ENCODE measurements at places on chromosomes 16 and 17. TPM values are rescaled to one million over a fixed set of nuclear protein-coding genes. Genes with fewer than 3 reads are reported as not detected.

The RNF167 gene
- 37.6 TPM for total RNA-seq

The FBXO39 gene
- not detected for total RNA-seq

The PDE6G gene
- total RNA-seq = not detected

The ADCY7 gene
- 4.9 TPM for total RNA-seq

The RUNDC3A gene
- 2.6 TPM for total RNA-seq

The SYCE1L gene
- total RNA-seq = not detected

DNA sequence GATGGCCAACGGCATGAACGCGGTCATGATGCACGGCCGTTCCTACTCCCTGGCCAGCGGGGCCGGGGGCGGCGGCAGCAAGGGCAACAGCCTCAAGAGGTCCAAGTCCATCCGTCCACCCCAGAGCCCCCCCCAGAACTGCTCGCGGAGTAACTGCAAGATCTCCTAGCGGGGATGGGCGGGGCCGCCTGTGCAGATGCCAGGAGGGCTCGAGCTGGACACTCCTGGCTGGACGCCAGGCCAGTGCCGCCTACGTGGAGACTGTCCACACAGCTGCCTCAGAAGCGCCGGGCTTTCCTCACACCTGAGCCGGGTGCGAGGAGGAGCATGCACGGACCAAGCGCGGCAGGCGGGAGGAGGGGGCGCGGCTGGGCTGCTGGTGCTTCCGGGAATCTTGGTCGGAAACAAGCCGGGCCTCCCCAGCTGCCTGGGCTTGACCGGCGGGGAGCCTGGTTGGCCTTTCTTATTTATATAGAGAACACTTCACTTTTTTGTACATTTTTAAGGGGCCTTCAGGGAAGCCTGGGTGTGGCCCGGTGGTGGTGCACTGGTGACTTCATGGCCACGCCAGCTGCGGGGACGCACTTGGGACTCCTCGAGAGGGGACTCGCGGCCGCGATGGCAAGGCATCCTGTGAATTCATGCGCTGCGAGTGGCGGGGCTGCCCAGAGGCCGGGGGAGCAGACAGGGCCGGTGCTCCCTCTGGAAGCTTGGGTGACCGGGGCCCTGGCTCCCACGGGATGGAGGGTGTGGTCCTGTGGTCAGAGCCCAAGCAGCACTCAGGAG, 3.1 kb upstream of the WFIKKN1 start:
- peaks cover 7% of the 10 kb centered on the region for H3K36me3 ChIP-seq
- no peak overlapping the region for H3K4me3 ChIP-seq
- H3K27ac ChIP-seq = no peak overlapping the region
- peaks cover 14% of the 10 kb centered on the region for H3K4me1 ChIP-seq

DNA sequence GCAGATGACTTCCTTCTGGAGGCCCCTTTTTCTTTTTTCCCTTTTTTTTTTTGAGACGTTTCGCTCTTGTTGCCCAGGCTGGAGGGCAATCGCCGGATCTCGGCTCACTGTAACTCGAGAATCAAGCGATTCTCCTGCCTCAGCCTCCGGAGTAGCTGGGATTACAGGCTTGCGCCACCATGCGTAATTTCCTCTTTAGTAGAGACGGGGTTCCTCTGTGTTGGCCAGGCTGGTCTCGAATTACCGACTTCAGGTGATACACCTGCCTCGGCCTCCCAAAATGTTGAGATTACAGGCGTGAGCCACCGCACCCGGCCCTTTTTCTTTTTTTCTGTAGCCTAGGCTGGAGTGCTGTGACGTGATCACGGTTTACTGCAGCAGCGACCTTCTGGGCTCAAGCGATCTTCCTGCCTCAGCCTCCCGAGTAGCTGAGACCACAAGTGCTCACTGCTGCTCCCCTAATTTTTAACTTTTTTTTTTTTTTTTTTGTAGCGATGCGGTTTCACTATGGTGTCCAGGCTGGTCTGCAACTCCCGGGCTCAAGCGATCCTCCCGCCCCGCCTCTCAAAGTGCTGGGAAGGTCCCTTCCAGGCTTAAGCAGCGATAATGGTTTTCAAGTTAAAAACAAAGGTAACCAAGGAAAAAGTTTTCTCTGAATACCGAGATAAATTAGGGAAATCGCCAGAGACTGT, 956 bp upstream of the IST1 start:
- DNase-seq = peak; percentile 42
- no peaks in the 10 kb centered on the region for H3K36me3 ChIP-seq
- H3K27me3 ChIP-seq = no peaks in the 10 kb centered on the region
- peaks cover 37% of the 10 kb centered on the region for H3K4me1 ChIP-seq

DNA sequence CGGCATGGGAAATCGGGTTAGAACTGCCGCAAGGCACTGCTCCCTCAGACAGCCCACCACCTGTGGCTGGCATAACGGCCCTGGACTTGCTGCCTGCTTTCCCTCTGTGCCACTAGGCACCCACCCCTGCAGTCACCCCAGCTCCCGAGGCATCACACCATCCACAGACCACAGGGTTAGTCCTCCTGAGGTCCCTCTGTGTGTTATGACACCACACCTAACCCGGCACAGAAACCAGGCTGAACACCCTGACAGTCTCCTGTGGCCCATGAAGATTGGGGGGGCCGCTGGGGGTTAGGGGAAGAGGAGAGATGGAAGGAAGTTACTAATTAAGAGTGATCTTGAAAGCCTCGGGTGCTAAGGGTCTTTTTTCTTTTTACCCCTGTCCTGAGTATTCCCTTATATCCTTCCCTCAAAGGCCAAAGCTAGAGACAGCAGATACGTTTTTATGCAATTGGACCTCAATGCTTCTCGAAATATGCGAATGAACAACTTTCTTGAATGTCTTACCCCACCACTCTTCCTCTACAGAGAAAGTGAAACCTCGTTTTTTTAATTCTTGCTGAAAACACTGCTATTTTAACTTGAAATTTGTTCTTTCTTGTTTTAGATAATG, 7.0 kb downstream of the CYTH1 start:
- H3K4me1 ChIP-seq = peaks cover 8% of the 10 kb centered on the region
- H3K27ac ChIP-seq = no peak overlapping the region
- no peaks in the 10 kb centered on the region for H3K27me3 ChIP-seq
- no peaks in the 10 kb centered on the region for H3K36me3 ChIP-seq
- H3K4me3 ChIP-seq = no peak overlapping the region

DNA sequence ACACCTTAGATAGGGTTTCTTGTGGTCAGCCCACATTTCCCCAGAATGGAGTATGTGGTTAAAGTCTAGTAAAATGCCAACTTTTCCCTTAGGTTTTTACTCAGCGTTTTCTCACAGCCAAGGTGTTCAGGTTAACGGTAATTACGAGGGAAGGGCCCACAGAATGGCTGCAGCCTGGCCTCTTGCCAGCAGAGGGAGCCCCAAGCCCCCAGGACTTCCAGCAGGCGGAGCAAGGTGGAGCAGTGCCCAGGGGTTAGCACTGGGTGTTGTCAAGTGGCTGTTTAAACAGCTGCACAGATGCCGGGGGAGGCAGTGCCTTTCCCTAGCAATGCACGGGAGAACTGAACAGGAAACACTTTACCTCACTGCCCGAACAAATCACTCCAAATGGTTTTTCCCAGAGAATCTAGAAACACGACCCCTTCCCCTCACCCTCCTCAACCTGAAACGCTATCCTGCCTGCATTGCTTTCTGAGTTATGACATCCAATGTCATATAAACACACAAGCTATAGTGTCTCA, 6.6 kb downstream of the PHB1 start:
- H3K36me3 ChIP-seq = no peaks in the 10 kb centered on the region
- peak; percentile 92 for DNase-seq
- peaks cover 12% of the 10 kb centered on the region for H3K4me1 ChIP-seq

GRCh38 chr17:65324611-65325342, 187.6 kb downstream of the RGS9 start:
- no peak overlapping the region for H3K4me3 ChIP-seq
- no peaks in the 10 kb centered on the region for H3K4me1 ChIP-seq
- DNase-seq = peak; percentile 18
- H3K27ac ChIP-seq = no peak overlapping the region
- H3K36me3 ChIP-seq = no peaks in the 10 kb centered on the region
- H3K27me3 ChIP-seq = no peaks in the 10 kb centered on the region

- no peak for DNase-seq
- H3K27ac ChIP-seq = peak overlapping the region; percentile 95
- H3K36me3 ChIP-seq = no peaks in the 10 kb centered on the region
- H3K27me3 ChIP-seq = no peaks in the 10 kb centered on the region
These were observed 858 bp upstream of the TELO2 start for GRCh38 chr16:1492082-1492922.

- no peaks in the 10 kb centered on the region for H3K27me3 ChIP-seq
- no peak for DNase-seq
- H3K27ac ChIP-seq = no peak overlapping the region
These were observed 440.6 kb upstream of the DYNLRB2 start for GRCh38 chr16:80100186-80100585.

DNA sequence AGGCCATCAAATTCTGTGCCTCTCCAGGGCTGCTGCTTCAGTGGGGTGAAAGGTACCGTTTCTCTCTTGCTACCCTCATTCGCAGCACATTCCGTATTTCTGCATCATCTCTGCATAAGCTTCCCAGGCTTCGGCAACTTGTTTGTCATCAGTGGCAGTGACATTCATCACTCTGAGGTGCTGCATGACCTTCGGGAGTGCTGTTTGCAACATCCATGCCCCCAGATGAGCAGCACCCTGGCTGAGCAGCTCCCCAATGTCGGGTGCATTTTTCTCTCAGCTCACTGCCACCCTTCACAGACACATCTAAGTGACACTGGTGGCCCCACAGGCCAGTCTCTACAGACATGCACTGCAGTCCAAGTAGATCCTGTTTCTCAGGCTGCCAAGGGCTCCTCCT, 3.8 kb downstream of the CREBBP start:
- peaks cover 76% of the 10 kb centered on the region for H3K4me1 ChIP-seq
- no peak overlapping the region for H3K4me3 ChIP-seq
- H3K27me3 ChIP-seq = no peaks in the 10 kb centered on the region

DNA sequence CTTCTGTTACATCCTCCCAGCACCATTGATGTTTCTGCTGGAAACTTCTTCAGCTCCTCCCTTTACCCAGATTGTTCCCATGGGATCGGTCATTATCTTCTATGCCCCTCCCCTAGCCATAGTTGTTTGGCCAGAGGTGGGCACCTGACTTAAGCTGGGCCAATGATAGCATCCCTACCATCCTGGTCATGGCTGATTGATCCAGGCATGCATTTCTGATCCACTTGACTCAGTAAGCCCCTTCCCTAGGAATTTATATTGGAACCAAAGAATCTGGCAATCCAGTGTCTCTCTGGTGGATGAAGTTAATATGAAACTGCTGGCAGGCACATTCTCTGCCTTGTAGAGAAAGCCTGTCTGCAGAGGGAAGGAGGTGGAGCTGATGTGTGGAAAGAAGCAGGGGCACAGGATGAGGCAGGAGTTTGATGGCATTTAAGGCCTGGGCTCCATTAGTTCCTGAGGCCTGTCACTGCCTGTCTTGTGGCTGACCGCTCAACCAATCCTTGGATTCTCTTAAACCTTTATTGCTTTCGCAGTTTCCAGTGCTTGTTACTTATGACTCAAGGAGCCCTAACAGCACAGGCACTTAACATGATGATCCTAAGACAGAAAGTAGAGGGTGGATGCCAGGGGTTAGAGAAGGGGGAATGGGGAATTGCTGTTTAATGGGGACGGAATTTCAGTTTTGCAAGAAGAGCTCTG, 152.4 kb downstream of the ABCC12 start:
- no peaks in the 10 kb centered on the region for H3K36me3 ChIP-seq
- no peak for DNase-seq
- H3K4me1 ChIP-seq = no peaks in the 10 kb centered on the region
- no peak overlapping the region for H3K4me3 ChIP-seq
- no peaks in the 10 kb centered on the region for H3K27me3 ChIP-seq

- no peak overlapping the region for H3K4me3 ChIP-seq
- peak; percentile 64 for DNase-seq
- no peaks in the 10 kb centered on the region for H3K27me3 ChIP-seq
- peaks cover 3% of the 10 kb centered on the region for H3K4me1 ChIP-seq
- H3K36me3 ChIP-seq = no peaks in the 10 kb centered on the region
These were observed 15.0 kb downstream of the TBKBP1 start for GRCh38 chr17:47708864-47709541.

GRCh38 chr16:27793249-27793622, 243.3 kb downstream of the KATNIP start:
- no peak overlapping the region for H3K4me3 ChIP-seq
- no peaks in the 10 kb centered on the region for H3K27me3 ChIP-seq
- DNase-seq = no peak
- no peaks in the 10 kb centered on the region for H3K36me3 ChIP-seq

DNA sequence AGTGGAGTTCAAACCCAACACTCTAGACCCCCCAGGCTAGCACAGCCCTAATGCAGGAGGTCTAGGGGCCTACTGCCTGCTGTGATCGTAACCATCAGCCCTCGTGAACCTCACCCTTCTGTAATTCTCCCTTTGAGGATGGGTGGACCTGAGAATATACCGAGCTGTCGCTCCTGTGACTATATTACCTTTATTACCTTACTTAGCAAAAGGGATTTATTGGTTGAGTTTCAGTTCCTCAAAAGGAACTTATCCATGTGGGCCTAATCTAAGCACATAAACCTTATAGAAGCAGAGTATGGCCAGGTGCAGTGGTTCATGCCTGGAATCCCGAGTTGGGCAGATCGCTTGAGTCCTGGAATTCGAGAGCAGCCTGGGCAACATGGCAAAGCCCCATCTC, 19.2 kb upstream of the EMP2 start:
- no peaks in the 10 kb centered on the region for H3K36me3 ChIP-seq
- no peaks in the 10 kb centered on the region for H3K4me1 ChIP-seq
- H3K27ac ChIP-seq = no peak overlapping the region
- H3K27me3 ChIP-seq = no peaks in the 10 kb centered on the region
- DNase-seq = no peak

DNA sequence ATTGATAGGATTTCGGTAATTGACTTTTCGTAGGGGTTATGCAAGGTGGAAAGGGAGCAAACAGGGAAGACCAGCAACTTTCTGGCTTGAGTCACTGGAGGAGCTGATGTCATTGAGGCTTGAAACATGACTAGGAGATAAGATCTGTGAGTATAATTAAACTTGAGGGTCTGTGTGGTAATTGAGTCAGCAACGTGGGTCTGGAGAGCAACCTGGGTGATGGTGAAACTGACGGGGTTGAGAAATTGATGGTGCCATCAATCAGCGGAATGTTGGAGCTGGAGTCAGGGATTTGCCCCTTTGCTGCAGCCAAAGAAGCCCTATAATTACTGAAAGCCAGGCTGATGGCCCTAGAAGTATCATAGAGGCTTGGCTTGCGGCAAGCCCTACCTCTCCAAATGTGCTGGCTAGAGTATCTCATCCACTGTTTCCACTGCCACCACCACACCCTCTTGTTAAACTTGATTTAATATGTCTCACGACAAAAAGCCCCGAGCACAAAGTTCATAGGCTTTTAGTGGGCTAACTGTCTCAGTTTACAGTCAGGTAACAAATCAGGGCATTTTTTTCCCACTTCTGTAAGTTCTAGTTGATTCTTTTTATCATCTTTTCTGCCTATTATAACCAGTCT, 186.9 kb upstream of the ELAC2 start:
- no peak for DNase-seq
- no peaks in the 10 kb centered on the region for H3K4me1 ChIP-seq
- no peak overlapping the region for H3K27ac ChIP-seq
- H3K27me3 ChIP-seq = no peaks in the 10 kb centered on the region
- H3K36me3 ChIP-seq = no peaks in the 10 kb centered on the region

DNA sequence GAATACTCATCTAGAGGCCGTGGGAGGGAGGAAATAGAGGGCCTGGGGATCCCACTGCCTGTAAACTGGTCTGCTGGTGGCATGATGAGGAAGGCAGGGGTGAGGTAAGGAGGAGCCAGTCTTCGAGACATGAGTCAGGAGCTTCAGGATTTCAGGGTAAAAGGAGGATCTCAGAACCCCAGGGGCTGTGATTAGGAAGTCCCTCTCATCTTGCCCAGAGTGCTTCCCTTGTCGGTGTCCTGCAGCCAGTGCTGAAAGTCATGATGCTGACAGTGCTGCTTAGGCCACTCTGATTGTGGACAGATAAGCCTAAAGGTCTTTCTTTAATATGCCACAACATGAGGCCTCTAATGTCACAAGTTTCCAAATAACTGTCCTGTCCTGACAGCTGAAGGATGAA, 29.6 kb downstream of the COG4 start:
- H3K27ac ChIP-seq = no peak overlapping the region
- H3K36me3 ChIP-seq = no peaks in the 10 kb centered on the region
- H3K4me1 ChIP-seq = no peaks in the 10 kb centered on the region
- no peaks in the 10 kb centered on the region for H3K27me3 ChIP-seq
- no peak overlapping the region for H3K4me3 ChIP-seq
- DNase-seq = no peak
